ENCODE measurements at places on chromosomes 4 and X.

DNA sequence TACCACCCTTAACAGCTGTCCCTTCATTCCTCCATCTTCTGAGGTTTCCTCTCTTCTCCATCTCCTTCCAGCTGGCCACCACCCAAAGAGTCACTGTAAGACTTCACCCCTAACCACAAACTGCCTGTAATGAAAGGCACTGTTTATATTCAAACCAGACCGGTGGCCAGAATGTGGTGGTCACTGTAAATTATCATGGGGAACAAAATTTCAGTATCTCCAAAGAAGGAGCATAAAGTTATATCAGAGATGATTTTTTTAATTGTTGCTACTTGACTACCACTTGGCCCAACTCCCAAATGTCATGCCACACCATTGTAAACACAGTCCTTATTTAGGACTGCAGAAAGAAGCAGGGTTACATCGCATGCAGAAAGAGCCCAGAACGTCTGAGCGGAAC lies 44.8 kb downstream of the SMARCA1 start:
- DNase-seq: peak; percentile 69

- DNase-seq: no peak
These were observed 29.2 kb downstream of the FANCB start for GRCh38 chrX:14843666-14844065.

- no peak for DNase-seq
These were observed 178.4 kb upstream of the GPR101 start for GRCh38 chrX:137212078-137212632.

- DNase-seq: no peak
These were observed 54.8 kb upstream of the MAGEB16 start for GRCh38 chrX:35743331-35743730.

- no peak for DNase-seq
These were observed 48.3 kb downstream of the GRK4 start for GRCh38 chr4:3011456-3012220.

DNA sequence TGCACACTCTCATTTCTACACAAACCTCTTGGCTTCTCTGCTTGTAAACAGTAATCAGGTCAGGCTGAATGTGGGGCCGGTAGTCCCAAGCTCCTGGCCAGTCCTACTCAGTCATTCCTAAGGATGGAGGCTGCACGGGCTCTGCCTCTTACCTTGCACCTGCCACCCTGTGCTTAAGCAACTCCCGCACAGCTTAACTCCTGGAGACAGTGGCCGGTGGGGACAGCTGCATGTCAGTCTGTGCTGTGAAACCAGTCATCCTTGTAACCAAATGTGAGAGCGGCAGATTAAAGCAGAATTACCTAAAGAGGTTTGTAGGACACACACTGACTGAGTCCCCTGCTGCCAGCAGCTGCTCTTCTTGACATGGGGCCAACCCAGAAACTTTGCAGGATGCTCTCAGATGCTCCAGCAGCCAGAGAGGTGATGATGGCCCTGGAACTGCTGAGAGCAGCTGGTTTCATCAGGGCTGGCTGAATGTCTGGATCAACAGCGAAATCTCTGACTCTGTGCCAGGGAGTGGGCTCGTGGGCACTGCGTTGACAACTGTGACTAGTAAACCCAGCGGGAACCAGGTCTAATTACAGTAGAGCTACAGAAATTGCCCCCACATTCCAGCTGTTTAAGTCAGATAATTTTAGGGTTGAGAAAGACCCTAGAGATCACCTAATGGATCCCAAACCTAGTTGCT lies 123.7 kb downstream of the ANAPC4 start:
- DNase-seq: no peak

DNA sequence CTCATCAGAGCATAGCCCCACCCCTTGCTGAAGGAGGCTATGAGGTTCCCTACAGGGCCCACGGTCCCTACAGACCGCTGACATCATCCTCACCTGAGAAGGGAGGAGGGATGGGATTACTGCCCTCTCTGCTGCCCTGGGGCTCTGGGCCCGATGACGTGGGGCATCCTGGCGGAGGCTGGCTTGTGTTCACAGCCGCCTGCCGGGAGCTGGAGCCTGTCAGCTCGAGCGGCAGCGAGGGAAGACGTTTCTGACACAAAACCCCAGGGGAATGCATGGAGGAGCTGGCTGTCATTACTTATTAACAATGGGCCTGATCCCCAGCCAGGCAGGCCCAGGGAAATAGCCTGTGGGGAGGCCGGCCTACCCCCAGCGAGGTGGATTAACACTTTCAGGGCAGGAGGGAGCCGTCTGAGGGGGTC lies 106.6 kb upstream of the ATP6AP2 start:
- peak; percentile 4 for DNase-seq

GRCh38 chr4:7757501-7758471 lies 181.9 kb downstream of the AFAP1 start:
- DNase-seq: no peak

DNA sequence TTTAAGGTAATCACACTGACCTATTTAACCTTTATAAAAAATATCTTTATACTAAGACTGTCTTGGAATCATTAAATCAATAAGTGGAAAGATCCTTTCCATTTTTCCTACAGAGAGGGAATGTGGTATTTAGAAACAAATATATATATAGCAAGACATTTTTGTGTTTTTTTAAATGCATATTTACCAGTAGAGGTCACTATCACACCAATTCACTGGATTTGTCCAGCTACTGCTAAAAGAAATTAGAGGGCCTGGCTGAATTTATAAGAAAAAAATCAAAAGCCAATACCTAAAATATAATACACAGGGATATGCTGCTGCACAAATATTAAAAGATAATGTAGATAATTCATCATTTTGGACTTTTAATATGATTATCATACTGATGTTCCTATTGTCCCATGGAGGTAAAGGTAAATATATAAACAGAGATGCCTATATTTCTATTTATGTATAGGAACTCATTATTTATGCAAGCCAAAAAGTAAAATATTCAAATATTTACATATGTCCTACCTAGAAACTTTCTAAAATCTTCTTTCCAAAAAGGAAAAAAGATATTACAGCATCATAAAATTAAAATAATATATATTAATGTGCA lies 69.5 kb downstream of the PDE5A start:
- DNase-seq: peak; percentile 57

DNA sequence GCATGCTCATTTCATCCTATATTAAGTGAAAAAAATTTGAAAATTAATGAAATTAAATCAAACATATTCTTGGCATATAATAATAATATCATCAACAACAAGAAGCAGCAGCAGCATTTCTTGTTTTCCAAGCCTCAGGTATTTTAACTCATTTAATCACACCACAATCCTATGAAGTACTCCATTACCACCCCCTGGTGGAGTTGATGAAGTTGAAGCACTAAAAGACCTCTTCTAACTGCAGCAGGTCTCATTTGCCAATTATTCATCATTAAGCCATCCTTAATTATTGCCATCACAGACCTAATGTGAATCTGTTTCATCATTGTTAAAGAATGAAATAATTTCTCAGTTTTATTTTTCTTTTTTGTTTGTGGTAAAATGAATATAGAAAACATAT lies 801.4 kb upstream of the GRID2 start:
- DNase-seq: no peak

- no peak for DNase-seq
These were observed 5.0 kb upstream of the ZFX start for GRCh38 chrX:24144528-24144927.

DNA sequence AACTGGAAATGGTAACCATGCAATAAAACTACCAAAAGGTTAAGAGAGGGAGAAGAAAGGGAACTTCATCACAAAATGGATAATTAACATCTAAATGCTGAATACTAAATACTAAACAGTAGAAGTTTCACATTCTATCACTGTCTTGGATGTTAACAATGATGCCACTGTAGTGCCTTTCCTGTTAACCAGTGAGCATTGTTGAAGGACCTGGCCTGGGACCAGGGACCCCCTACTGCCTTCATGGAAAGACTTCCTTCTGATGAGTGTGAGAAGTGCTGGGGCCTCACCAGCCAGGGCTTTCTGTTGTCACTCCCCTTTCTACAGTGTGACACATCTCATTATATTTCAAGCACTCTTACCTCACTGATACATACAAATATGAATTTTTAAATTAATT lies 739.3 kb upstream of the FTHL17 start:
- DNase-seq: no peak

DNA sequence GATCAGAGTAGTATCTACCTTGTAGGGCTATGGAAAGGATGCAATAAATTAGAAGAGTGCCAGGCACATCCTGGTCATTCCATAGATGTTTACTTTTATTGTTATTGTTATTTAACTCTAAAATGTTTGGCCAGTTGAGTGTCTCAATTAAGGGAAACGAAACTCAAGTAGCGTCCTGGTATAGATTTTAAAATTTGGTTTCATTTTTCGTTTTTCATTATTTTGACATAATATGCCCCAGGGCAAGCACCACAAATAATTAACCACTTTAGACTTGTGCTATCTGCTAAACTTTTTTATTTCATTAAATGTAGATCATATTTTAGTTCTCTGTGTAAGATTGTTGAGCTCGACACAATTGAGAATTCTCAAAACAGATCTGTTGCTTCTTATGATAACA lies 179.7 kb upstream of the PRPS2 start:
- no peak for DNase-seq

DNA sequence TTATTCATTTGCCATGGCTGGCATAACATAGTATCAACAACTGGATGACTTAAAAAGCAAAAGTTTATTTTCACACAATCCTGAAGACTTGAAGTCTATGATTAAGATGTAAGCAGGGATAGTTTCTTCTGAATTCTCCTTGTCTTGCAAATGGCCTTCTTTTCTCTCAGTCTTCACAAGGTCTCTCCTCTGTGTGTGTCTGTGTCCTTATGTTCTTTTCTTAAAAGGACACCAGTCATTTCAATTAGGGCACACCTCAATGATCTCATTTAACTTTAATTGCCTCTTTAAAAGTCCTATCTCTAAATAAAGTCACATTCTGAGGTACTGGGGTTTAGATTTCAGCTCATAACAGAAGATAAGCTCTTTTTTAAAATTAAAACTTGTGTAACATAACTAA lies 399.7 kb downstream of the PABPC4L start:
- DNase-seq: no peak

GRCh38 chrX:153875391-153876111 lies 10.4 kb downstream of the L1CAM start:
- DNase-seq: no peak

- peak; percentile 80 for DNase-seq
These were observed 25.3 kb upstream of the S100P start for GRCh38 chr4:6668391-6668790.

DNA sequence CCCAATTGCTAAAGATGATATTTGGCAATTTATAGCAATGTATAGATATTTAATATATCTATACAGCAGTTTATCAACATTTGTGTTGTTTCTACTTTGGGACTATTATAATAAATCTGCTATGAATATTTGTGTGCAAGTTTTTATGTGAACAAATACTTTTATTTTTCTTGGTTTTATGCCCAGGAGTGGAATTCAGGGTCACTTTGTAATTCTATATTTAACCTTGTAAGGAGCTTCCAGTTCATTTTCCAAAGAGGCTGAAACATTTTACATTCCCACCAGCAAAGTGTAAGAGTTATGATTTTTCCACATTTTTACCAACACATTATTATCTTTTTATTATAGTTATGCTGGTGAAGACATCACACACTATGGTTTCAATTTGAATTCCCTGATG lies 801.3 kb downstream of the PCDH18 start:
- no peak for DNase-seq

GRCh38 chrX:48154796-48155195 lies 24.4 kb downstream of the SPACA5B start:
- no peak for DNase-seq

DNA sequence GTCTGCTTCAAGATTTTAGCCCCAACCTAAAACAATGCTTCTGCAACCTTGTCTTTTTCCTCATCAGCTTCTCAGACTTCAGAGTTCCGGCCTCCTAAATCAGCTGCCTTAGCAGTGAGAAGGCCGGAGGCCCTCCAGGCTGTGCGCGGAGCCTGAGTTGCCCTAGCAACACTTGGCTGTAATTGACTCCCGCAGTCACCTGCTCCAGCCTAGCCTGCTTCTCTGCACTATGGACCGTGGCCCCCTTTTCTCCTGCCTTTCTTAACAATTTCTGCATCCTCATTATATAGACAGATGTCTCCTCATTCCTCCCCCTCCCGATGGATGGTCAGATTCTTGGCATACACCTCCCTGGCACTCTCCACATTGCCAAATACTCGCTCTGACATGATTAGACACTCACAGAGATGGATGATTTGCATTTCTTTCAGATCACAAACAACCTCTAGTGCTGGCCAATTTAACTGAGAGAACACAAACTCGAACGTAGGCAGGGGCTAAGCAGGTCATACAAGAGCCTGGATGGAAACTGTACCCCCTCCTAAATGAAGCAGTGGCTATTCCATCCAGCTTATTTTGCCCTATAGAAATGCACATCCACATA lies 9.5 kb upstream of the HUWE1 start:
- no peak for DNase-seq

- DNase-seq: no peak
These were observed 241.4 kb upstream of the ANXA3 start for GRCh38 chr4:78310007-78310739.

DNA sequence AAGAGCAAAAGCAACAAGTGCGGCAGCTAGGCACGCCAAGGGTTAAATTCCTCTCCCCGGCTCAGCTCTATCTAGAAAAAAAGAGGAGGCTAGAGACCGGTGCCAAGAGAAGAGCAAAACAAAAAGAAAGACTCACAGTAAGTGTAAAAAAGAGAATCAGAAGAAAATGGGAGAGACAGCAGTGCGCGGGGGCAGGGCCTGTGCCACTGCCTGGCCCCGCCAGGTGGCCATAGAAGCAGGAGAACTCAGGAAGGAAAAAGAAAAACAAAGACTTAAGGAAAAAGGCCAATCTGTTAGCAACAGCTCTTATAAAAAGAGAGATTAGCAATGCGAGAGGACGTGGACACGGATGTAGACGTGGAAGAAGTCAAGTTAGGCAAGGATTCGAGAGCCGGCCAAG lies 3.2 kb downstream of the ACOX3 start:
- DNase-seq: no peak

- DNase-seq: no peak
These were observed 4.7 kb upstream of the JAKMIP1 start for GRCh38 chr4:6204871-6205566.

DNA sequence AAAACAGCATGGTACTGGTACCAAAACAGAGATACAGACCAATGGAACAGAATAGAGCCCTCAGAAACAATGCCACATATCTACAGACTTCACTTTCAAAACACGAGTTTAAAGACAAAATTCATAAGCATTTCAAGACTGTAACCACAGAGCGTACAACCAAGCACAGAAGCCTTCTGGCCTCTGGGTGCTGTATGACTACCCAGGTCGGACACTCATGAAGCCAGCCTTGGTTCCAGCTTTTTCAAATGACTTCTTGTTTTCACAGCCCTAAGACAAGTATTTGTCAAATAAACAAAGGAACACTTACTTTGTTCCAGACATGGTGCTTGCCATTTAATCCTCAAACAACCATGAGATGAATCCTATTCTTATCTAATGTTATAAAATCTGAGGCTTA lies 536.1 kb upstream of the NR3C2 start:
- DNase-seq: no peak

GRCh38 chr4:176193938-176194337 lies 1.4 kb downstream of the SPATA4 start:
- peak; percentile 94 for DNase-seq

- DNase-seq: no peak
These were observed 187.6 kb downstream of the CBR4 start for GRCh38 chr4:168822481-168822880.

- peak; percentile 15 for DNase-seq
These were observed 72.8 kb downstream of the MANBA start for GRCh38 chr4:102687982-102688433.

- no peak for DNase-seq
These were observed 94.9 kb upstream of the UNC5C start for GRCh38 chr4:95643627-95644026.
